ENCODE measurements at places on chromosomes 7 and 10.

DNA sequence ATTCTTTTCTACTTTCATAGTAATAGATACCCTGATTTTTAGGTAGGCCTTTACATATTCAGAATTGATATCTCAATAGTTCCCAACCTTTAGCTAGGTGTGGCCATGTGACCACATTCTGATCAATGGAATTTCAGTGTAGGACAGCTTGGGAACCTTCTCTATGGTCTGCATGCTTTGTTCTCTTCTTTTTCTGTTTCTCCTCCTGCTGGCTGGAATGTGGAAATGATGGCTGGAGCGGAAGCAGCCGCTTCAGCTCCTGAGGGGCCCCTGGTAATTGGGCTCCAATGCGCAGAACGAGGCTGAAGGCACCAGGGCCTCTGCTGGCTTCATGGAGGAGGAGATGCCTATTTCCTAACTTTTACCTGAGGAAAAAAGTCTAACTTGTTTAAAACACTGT, 152.6 kb downstream of the ZMYND11 start:
- no peak for DNase-seq

GRCh38 chr7:99665312-99666012, 14.3 kb downstream of the CYP3A5 start:
- no peak for DNase-seq

- no peak for DNase-seq
Measured at GRCh38 chr10:115953281-115953680, 319.7 kb downstream of the GFRA1 start.

DNA sequence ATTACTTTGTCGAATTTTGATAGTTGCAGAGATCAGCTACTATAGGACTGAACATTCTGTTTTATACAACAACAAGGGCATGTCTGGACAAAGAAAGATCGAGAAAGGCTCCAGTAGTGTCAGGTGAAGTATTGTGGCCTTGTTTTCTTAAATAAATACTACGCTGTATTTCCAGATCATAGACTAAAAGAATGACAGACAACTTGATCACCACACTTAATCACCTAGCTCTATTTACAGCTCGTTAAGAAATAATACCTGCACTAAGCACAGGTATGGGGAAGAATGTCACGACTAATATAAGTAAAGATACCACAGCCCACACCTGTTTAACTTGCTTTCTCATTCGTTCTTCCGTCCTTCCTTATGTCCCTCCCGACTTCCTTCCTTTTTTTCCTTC, 269.2 kb downstream of the HGF start:
- no peak for DNase-seq

- no peak for DNase-seq
Measured at GRCh38 chr10:131843089-131843595, 57.7 kb upstream of the PPP2R2D start.

DNA sequence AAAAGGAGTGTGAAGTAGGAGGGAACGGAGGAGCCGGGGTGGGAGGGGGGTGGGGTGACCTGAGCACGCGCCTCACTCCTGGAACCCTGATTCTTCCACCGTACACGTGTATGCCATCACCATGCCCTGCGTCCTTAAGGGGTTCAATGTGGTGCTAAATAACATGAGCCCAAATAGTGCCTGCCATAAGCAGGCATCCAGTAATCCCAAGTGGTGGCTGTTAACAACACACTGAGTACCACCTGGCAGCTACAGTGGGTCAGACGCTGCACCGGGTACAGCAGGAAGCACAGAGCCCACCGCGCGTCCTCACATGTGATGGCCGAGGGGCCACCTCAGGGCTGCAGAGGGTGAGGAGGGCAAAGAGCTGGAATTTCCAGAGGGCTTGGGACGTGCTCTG, 81.9 kb downstream of the PTPRN2 start:
- no peak for DNase-seq

- DNase-seq = no peak
Measured at GRCh38 chr10:99203310-99203709, 32.3 kb downstream of the HPSE2 start.

GRCh38 chr7:42494736-42495135, 257.7 kb upstream of the GLI3 start:
- no peak for DNase-seq

GRCh38 chr7:65239707-65240352, 133.8 kb upstream of the ZNF92 start:
- peak; percentile 88 for DNase-seq

DNA sequence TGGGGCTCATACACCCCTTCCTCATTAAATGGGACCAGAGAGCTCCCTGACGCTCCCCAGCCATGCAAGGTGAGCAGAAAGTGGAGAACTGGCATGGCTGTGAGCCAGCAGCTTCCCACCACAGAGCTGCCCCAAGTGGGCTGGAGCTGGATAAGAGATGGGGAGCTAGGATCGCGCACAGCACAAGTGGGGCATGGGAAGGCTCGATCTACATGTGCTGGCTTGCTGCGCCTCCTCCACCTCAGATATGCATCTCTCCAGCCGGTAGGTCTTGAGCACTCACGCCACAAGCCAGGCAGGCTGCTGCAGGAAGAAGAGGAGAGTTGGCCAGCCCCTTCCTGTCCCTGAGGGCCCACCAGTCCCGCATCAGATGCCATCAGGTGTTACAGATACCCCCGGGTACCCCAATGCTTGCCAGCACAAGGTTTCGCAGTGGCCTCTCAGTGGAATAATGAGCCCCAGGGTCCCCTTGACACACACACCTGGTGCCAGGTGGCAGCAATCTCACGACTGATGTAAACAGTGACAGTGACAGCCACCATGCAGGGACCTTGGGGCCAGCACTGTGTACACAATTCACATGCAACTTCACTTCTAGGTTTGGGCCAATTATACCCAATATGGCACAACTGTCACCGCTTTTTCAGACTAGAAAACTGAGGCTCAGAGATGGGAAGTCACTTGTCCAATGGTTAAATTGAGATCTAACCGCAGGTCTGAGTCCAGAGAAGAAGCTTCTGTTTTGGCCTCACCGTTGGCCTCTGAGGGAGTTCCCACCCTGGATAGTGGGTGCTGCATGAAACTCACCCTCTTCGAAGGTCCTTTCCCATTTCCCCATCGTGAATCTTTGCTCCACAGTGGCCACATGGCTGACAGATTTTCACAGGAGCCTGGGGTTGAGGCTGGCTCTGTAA, 79.3 kb downstream of the OAT start:
- no peak for DNase-seq

DNA sequence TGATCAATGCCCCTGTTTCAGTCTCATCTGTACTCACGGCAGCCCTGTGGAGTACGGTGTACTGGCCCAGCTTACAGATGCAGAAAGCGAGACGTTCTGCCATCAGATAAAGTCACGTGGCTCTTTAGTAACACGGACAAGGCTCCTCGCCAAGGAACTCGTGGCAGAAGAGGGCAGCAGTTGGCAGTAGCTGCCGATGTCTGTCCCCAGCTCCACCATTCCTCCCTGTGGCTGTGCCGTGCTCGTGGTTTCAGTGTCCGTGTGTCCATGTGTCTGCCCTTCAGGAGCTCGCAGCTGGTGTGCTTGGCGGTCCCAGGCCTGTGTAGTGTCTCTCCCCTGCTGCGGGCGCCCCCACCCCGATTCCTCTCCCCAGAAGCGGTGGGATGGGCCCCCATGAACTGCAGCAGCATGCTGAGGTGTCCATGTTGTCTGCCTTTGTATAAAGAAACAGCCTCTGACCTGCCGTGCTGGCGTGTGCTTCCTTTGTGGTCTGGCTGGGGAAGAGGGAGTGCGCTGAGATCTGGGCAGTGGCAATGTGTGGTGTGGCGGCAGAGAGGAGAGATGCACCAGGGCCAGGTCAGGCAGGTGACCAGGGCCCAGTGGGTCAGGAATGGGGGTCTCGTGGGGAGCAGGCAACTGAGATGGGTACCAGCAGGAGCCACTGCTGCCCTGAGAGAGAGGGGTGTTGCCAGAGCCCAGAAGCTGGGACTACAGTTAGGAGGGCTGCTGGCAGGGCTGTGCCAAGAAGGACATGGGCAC, 9.8 kb downstream of the RHBDD2 start:
- no peak for DNase-seq
